ENCODE measurements at places on chromosomes 16 and 17. TPM values are rescaled to one million over a fixed set of nuclear protein-coding genes. Genes with fewer than 3 reads are reported as not detected.

GRCh38 chr17:37197336-37197735, 178.4 kb upstream of the C17orf78 start:
- DNase-seq, result no peak
- no peaks in the 10 kb centered on the region for H3K4me1 ChIP-seq
- no peak overlapping the region for H3K4me3 ChIP-seq
- H3K27me3 ChIP-seq, result no peaks in the 10 kb centered on the region
- H3K27ac ChIP-seq, result no peak overlapping the region
- no peaks in the 10 kb centered on the region for H3K36me3 ChIP-seq

- peak overlapping the region; percentile 72 for H3K27ac ChIP-seq
- peak overlapping the region; percentile 30 for H3K4me3 ChIP-seq
- no peaks in the 10 kb centered on the region for H3K27me3 ChIP-seq
- H3K4me1 ChIP-seq, result peaks cover 28% of the 10 kb centered on the region
Measured at GRCh38 chr16:85901773-85902365, 2.9 kb downstream of the IRF8 start.

GRCh38 chr16:84315422-84315821, 20.7 kb downstream of the WFDC1 start:
- no peak for DNase-seq
- H3K27ac ChIP-seq, result no peak overlapping the region
- H3K36me3 ChIP-seq, result no peaks in the 10 kb centered on the region
- no peaks in the 10 kb centered on the region for H3K27me3 ChIP-seq
- no peak overlapping the region for H3K4me3 ChIP-seq

- DNase-seq, result no peak
- no peak overlapping the region for H3K27ac ChIP-seq
- no peaks in the 10 kb centered on the region for H3K36me3 ChIP-seq
- no peaks in the 10 kb centered on the region for H3K4me1 ChIP-seq
Measured at GRCh38 chr16:73746554-73746953, 550.1 kb upstream of the PSMD7 start.

- no peaks in the 10 kb centered on the region for H3K27me3 ChIP-seq
- no peak within 1 kb of the TSS for H3K27ac ChIP-seq
- no peaks in the 10 kb centered on the region for H3K4me1 ChIP-seq
- no peak within 1 kb of the TSS for H3K4me3 ChIP-seq
- no peak for DNase-seq
- H3K36me3 ChIP-seq, result no peaks in the 10 kb centered on the region
Measured at GRCh38 chr17:9825641-9826150, at the start of gene GLP2R. Gene GLP2R (plus strand): TSS chr17:9825924. CDS start chr17:9826064, 140 bp downstream.

- H3K36me3 ChIP-seq, result no peaks in the 10 kb centered on the region
- no peak for DNase-seq
- no peak overlapping the region for H3K4me3 ChIP-seq
Measured at GRCh38 chr17:77899498-77899897, 59.0 kb upstream of the TNRC6C start.

- no peaks in the 10 kb centered on the region for H3K27me3 ChIP-seq
- no peak overlapping the region for H3K27ac ChIP-seq
- H3K4me1 ChIP-seq, result no peaks in the 10 kb centered on the region
- DNase-seq, result no peak
Measured at GRCh38 chr16:61596655-61597054, 439.6 kb downstream of the CDH8 start.

- H3K36me3 ChIP-seq, result no peaks in the 10 kb centered on the region
- H3K27me3 ChIP-seq, result peaks cover 74% of the 10 kb centered on the region
- H3K4me3 ChIP-seq, result peak overlapping the region; percentile 26
- no peak for DNase-seq
Measured at GRCh38 chr17:44966348-44967025, 1.6 kb downstream of the C1QL1 start.

DNA sequence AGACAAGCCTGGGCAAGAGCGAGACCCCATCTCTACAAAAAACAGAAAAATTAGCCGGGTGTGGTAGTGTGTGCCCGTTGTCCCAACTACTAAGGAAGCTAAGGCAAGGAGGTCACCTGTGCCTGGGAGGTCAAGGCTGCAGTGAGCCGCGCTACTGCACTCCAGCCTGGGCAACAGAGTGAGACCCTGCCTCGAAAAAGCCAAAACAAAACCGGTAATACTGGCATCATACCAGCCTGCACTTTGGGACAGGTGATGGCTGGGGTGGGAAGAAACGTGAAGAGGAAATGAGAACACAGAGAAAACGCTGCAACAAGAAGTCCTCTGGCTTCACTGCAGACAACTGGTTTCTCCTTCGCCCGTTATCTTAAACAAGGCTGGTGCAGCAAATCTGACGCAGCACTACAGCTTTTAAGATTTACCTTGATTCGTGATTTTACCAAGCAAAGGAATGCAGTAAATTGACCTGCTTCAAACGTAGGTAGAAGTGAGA, 725 bp upstream of the CASC3 start:
- H3K27ac ChIP-seq, result peak overlapping the region; percentile 93
- peak overlapping the region; percentile 30 for H3K4me3 ChIP-seq
- no peaks in the 10 kb centered on the region for H3K27me3 ChIP-seq
- peaks cover 4% of the 10 kb centered on the region for H3K4me1 ChIP-seq
- peaks cover 40% of the 10 kb centered on the region for H3K36me3 ChIP-seq

- H3K4me3 ChIP-seq, result peak overlapping the region; percentile 46
- no peaks in the 10 kb centered on the region for H3K36me3 ChIP-seq
- DNase-seq, result peak; percentile 90
- H3K27me3 ChIP-seq, result peaks cover 58% of the 10 kb centered on the region
Measured at GRCh38 chr17:2049333-2050299, 5.3 kb upstream of the HIC1 start.

DNA sequence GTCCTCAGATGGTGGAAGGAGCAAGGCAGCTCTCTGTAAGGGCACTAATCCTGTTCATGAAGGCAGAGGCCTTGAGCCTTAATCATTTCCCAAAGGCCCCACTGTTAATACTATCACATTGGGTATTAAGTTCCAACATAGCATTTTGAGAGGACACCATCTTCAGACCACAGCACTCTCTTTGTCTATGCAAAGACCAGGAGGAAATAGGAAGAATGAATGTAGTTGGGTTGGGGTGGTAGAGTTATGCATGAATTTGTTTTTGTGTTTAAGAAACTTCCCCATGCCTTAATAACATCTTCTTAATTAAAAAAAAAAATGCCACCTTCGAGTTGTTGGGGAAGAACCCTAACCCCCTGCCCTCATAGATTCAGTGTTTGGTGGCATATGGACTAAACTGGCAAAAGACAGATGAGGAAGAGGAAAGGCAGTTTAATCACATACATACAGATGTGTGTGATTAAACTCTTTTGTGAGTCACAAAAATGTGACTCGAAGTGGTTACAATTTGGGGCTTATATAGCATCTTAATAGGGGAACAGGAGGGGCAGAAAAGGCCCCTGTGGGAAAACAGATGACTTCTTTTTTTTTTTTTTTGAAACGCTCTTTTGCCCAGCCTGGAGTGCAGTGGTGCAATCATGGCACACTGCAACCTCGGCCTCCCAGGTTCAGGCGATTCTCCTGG, 35.0 kb upstream of the SLC5A10 start:
- H3K36me3 ChIP-seq, result peaks cover 13% of the 10 kb centered on the region
- DNase-seq, result no peak
- H3K4me3 ChIP-seq, result no peak overlapping the region

The ZDHHC1 gene
- polyA plus RNA-seq, result 1.9 TPM

The TSNAXIP1 gene
- 0.80 TPM for polyA plus RNA-seq

The CD300E gene
- 0.04 TPM for polyA plus RNA-seq

The KRT16 gene
- not detected for polyA plus RNA-seq
